COLO829 (cell line): ENCODE measurements at places on chromosomes 16 and 17.

GRCh38 chr16:57446531-57447185 lies 527 bp downstream of the CIAPIN1 start:
- DNase-seq: peak; percentile 16

GRCh38 chr16:73355981-73356380 lies 308.1 kb upstream of the ZFHX3 start:
- DNase-seq: no peak

DNA sequence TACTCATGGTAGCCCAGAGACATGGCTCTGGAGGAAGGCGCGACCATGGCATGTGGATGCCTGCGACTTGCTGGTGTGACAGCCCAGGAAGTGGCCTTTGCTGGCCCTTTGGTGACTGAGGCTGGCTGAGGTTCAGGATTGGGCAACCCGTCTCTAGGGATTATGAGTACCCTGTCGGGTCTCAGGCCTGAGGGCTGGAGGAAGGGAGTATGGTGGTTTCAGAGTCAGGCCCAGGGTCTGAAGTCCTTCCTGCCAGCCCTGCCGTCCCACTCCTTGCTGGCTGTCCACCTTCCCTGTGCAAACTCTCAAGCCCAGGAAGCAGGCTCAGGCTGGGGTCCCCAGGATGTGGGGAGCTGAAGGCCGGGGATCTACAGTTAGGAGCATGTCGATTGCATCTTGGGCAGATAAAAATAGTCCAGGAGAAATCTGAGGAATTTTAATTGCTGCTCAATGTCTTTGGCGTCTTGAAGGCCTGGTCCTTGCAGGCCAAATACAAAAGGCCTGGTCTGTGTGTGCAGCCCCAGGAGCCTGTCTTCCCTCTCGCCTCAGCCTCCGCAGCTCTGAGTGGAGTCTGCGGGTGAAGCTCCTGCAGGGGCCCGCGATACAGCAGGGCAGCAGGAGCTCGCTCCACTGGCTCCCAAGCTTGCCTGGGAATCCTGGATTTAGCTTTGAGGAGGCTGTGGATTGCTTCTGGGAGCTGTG lies 52.5 kb downstream of the NKD1 start:
- no peak for DNase-seq

GRCh38 chr17:48045316-48046001 lies 2.7 kb upstream of the NFE2L1 start:
- DNase-seq: no peak

GRCh38 chr17:42363231-42363630 lies 25.0 kb downstream of the STAT3 start:
- DNase-seq: no peak

DNA sequence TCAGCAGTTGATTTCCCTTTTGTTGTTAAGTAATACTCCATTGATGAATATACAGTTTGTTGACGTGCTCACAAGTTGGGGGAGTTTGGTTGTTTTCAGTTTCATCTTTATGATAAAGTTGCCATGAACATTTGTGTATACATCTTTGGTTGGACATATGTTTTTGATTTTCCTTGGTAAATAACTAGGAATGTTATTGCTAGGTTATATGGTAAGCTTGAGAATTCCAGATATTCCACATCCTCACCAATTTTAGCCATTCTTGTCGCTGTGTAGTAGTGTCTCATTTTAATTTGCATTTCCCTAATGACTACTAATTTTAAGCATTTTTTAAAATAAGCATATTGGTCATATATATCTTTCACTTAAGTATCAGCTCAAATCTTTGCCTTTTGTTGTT lies 55.0 kb upstream of the RASL10B start:
- no peak for DNase-seq

DNA sequence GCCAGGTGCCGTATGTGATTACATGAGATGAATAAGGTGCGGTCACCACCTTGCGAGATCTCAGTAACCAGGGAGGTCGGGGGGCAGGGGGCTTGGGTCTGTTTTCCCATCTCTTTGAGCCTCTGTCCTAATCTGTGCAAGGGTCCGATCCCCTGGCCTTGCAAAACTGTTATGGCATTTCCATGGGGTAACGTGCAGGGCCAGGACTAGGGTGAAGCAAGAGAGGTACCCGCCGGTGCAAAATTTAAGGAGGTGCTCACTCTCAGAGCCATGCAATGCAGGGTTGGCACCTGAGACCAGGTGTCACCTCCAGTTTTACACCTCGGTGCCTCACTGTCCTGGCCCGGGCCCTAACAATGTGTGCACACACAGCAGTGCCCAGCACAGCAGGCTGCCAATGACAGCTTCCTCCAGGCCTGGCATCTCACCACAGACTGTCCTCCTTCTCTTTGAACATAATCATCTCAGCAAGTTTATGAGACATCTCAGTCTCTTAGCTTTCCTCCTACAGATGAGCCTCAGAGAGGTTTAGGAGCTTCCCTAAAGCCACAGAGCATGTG lies 43.6 kb downstream of the C16orf95 start:
- no peak for DNase-seq

- no peak for DNase-seq
Measured at GRCh38 chr16:72023962-72024361, 15.4 kb downstream of the DHODH start.

- no peak for DNase-seq
Measured at GRCh38 chr17:29613352-29613837, 9.3 kb downstream of the CORO6 start.

GRCh38 chr17:9064311-9064834 lies 43.1 kb downstream of the NTN1 start:
- no peak for DNase-seq

DNA sequence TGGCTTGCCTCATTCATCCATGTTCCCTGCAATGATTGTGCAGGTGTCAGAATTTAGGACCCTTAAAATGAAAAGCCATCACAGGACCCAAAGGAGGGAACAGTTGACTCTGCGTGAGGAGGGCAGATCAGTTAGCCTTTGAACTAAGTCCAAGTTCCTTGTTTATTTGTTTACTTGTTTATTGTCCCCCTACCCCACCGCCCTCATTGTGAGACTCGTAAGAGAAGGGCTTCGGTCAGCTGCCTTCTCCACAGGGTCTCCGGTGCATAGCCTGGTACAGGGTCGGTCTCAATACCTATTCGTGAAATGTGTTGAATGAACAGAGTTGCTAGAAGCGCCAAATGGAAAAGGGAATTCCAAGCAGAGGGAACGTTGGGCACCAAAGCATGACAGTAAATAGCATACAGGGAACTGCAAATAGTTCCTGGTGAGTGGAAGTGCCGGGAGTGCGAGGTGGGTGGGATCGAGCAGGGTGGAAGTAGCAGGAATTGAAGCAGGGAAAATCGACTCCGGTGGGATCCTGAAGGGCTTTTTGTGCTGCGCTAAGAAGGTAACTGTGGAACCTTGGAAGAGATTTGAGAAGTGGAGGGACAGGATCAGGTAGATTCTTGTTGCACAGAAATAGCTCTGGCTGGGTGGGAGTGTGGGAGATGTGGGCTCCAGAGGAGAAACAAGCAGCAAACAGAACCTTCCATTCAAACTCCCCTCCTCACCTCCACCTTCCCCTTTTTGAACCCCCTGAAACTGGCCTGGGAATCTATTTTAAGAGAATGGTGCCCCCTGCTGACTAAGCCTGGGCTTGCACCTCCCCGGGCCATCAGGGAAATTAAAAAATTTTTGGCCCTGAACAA lies 12.7 kb downstream of the SLC35B1 start:
- DNase-seq: peak; percentile 42

DNA sequence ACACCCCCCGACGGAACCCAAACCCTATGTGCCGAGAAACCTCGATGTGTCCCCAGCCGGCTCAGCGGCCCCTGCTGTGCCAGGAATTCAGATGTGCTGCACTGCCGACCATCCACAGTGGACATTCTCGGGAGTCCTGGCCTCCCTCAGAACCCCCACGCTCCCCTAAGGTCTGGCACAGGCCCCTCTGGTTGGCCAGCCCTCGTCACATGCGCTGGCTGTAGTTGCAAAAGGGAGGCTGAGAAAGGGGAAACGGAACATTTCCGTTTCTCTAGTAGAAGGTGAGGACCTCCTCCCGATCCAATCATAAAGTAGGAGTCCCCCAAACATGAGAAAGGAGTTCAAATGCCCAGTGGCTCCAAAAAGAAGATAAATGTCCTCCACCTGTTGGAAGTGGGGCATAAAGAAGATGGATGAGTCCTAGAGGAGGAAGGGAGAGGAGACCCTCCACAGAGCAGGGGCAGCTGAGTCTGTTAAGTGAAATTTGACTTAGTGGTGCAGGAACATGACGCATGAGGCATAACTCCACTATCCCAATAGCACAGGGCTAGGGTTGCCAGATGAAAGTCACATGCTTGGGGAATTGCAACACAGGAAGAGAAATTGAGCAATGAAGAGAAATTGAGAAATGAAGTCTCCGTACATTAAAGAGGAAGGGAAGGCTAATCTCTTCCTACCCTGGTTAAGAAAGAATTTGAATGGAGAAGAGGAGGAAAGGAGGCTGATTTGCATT lies 49.3 kb upstream of the WSB1 start:
- DNase-seq: no peak

DNA sequence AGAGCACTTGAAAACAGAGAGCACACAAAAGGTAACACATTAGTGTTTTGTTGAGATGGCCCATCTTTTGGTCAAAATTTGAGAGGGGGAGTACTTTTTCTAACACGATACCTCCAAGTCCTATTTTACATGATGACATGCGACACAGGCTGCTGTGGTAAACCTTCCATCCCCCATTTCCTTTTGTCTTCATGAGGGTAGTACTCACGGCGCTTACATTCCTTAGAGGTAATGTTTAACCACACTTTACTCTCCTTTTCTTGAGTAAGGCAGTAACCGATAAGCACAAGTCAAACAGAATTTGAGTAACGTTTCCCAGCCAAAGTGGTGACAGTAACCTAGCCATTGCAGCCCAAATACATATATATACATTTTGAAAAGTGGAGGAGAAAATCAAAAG lies 35.8 kb upstream of the PITPNM3 start:
- no peak for DNase-seq
